Stomach (tissue), 19 donors: ENCODE measurements at places on chromosomes 2 and 18. TPM values are rescaled to one million over a fixed set of nuclear protein-coding genes. Genes with fewer than 3 reads are reported as not detected.

- no peak overlapping the region for H3K27ac ChIP-seq
- H3K27me3 ChIP-seq: no peaks in the 10 kb centered on the region
- peaks cover 32% of the 10 kb centered on the region for H3K4me1 ChIP-seq
- no peak overlapping the region for H3K4me3 ChIP-seq
These were observed 120.4 kb downstream of the ZNF516 start for GRCh38 chr18:76374330-76375281.

DNA sequence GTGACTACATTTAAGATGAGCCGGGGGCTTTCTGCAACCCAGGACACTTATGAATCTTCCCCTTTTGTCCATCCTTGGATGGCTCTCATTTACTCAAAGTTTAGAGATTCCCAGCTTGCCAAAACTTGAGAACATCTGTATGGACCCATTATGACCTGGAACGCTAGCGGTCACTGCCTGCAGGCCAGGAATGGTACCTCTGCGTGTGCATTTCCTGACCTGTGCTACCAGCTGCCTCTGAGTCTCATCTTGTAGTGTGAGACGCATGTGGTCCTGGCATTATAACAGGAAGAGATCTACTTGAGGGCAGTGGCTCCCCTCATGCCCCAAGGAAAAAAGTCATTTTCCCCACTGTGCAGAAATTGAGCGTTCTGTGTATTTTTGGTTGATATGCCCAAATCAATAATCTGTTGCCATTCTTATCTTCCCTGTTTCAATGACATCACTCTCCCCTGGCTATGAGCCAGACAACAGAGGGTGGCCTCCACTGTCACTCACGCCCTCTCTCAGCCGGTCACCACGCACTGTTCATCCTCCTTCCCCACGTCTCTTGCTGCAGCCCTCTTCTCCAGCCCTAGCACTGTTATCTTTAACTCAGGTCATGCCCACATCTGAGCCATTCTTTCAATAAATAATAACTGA lies 28.5 kb upstream of the NPAS2 start:
- no peaks in the 10 kb centered on the region for H3K36me3 ChIP-seq
- no peaks in the 10 kb centered on the region for H3K27me3 ChIP-seq
- no peaks in the 10 kb centered on the region for H3K4me1 ChIP-seq

Gene HOXD3
- total RNA-seq: not detected

GRCh38 chr2:237873421-237873831 lies 14.0 kb downstream of the RAMP1 start:
- no peaks in the 10 kb centered on the region for H3K36me3 ChIP-seq
- peaks cover 57% of the 10 kb centered on the region for H3K4me1 ChIP-seq
- H3K27me3 ChIP-seq: no peaks in the 10 kb centered on the region
- DNase-seq: no peak
- no peak overlapping the region for H3K4me3 ChIP-seq

GRCh38 chr2:68362069-68362468 lies 3.0 kb upstream of the PLEK start:
- peak overlapping the region; percentile 10 for H3K27ac ChIP-seq
- no peaks in the 10 kb centered on the region for H3K27me3 ChIP-seq
- DNase-seq: peak; percentile 83
- H3K4me3 ChIP-seq: no peak overlapping the region
- H3K4me1 ChIP-seq: peaks cover 4% of the 10 kb centered on the region

DNA sequence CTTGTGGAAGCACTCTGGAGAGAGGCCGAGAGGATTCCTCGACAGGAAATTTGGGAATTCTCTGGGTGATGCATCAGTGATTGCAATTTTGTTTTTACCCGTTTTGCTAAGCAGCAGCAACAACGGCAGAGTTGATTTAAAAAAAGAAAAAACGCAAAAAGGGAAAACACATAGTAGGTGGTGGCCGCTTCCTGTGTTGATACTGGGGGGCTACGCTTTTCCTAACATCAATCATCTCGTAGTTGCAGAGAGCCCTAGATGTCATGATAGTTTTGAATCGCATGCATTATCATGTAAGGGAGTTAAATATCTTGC lies 271 bp upstream of the RBM43 start:
- H3K27me3 ChIP-seq: no peaks in the 10 kb centered on the region
- H3K4me1 ChIP-seq: peaks cover 45% of the 10 kb centered on the region
- H3K36me3 ChIP-seq: no peaks in the 10 kb centered on the region
- peak overlapping the region; percentile 82 for H3K4me3 ChIP-seq

Gene GALNT5
- 27.5 TPM for total RNA-seq

DNA sequence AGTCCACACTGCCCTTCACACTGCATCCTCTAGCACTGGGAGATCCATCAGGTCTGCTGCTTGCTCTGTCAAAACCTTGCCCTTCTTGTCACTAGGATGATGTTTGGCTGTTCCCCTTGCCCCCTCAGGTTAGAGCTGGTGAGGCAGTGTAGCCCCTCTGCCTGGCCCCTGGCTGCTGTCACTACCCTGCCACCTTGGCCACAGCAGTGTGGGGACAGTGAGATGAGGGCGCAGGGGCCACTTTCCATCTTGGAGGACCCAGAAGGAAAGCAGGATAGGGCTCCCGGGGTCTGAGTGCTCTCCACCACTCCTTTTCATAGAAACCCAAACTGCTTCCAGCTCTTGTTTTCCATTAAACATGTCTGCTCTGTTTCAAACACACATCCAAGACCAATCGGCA lies 19.9 kb downstream of the THSD7B start:
- no peak overlapping the region for H3K27ac ChIP-seq
- no peak overlapping the region for H3K4me3 ChIP-seq

DNA sequence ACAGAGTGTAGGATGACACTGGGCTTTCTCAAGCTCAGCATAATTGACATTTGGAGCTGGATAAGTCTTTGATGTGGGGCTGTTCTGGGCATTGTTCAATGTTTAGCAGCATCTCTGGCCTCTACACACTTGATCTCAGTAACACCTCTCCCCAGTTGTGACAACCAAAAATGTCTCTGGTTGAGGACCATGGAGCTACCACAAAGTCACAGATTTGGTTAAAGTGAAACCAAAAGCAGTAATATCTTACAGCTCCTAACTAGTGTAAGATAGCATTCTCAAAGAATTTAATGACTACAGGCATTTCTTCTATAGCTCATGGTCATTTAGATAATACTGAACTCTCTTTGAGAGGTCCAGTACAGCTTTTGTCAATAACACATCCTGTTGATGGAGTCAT lies 23.4 kb upstream of the PAX3 start:
- peaks cover 23% of the 10 kb centered on the region for H3K4me1 ChIP-seq
- no peak overlapping the region for H3K27ac ChIP-seq
- H3K36me3 ChIP-seq: no peaks in the 10 kb centered on the region
- DNase-seq: no peak

DNA sequence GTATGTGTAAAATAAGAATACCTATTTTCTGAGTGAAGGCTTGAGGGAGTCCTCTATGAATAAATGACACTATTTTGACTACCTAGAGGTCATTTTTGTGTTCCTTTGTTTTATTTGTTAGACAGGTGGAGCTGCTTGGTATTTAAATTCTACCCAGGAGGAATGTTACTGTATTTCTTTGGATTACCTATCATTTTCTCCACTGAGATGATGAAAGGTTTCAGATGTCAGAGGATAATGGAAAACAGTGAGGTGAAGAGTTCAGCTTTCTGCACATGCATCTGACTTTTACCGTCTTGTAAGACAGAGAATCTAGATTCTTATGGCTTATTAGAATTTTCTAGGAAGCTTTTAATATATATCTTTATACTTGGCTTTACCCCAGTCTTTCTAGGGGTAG lies 689.8 kb upstream of the NXPH2 start:
- no peaks in the 10 kb centered on the region for H3K36me3 ChIP-seq
- H3K27me3 ChIP-seq: no peaks in the 10 kb centered on the region
- H3K27ac ChIP-seq: no peak overlapping the region
- no peak for DNase-seq
- no peaks in the 10 kb centered on the region for H3K4me1 ChIP-seq

DNA sequence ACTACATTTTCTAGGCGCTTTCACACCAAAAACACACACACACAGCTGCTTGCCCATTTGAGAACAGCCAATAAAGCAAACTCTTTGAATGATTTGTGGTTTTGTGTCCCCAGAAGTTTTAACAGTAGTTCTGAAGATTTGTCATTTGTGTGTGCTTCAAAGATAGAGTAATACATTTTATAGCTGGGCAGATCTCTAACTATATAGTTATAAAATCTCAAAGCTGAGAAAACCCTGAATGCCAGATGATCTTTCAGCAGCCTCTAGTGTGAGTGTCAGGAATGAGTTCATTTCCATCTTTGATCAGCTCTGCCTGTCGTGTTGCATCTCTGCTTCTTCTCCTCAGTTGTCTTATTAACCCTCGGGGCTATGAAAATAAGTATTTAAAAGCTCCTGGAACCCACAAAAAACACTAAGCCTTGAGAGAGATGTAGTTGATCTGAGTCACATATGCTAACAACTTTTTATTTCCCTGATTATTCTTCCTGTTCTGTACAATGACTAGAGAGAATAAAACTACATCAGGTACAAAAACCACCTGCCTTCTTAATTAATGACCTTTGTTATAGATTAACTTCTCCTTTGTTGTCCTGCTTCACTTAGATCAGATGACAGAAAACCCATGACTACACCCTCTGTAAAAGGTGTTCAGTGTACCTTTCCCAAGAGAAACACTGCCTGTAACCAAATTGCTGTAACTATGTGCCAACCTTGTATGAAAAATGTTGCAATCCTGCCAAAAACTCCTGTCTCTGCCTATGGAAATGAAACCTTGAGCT lies 30.0 kb upstream of the SLC3A1 start:
- no peak overlapping the region for H3K4me3 ChIP-seq
- DNase-seq: peak; percentile 79
- no peaks in the 10 kb centered on the region for H3K27me3 ChIP-seq
- H3K36me3 ChIP-seq: no peaks in the 10 kb centered on the region
- H3K4me1 ChIP-seq: peaks cover 4% of the 10 kb centered on the region

GRCh38 chr2:195612611-195613495 lies 44.2 kb upstream of the SLC39A10 start:
- H3K27ac ChIP-seq: no peak overlapping the region
- no peaks in the 10 kb centered on the region for H3K36me3 ChIP-seq
- H3K27me3 ChIP-seq: no peaks in the 10 kb centered on the region
- no peak for DNase-seq
- peaks cover 10% of the 10 kb centered on the region for H3K4me1 ChIP-seq

Gene MZT2B
- total RNA-seq: 87.5 TPM

- no peaks in the 10 kb centered on the region for H3K36me3 ChIP-seq
- H3K4me1 ChIP-seq: peaks cover 85% of the 10 kb centered on the region
- H3K27ac ChIP-seq: no peak overlapping the region
- peak overlapping the region; percentile 14 for H3K4me3 ChIP-seq
- peaks cover 100% of the 10 kb centered on the region for H3K27me3 ChIP-seq
These were observed 4.8 kb downstream of the OTX1 start for GRCh38 chr2:63055226-63056106.

Gene ARL5A
- total RNA-seq: 99.1 TPM

Gene OR6B2
- total RNA-seq: not detected

Gene TMEM178A
- 1.2 TPM for total RNA-seq

- H3K4me1 ChIP-seq: no peaks in the 10 kb centered on the region
- no peak overlapping the region for H3K27ac ChIP-seq
- H3K27me3 ChIP-seq: no peaks in the 10 kb centered on the region
These were observed 14.6 kb downstream of the THNSL2 start for GRCh38 chr2:88184762-88185161.

DNA sequence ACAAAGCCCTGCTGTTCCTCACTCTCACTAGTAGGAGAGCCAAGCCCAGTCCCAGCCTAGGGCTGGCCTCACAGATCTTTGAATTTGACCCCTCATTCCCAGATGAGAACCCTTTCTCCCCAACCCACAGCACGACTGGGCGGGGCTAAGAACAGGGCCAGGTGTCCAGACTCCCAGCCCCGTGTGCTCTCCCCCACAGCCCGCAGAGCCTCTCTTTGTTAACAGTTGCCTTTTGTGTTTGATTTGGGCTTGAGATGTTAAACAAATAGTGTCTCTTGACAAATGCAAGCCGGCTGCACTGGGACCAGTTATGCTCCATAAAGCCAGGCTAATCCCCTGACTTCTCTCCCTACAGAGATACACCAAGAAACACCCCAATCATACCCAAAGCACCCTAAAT lies 4.7 kb upstream of the KCNK3 start:
- H3K27me3 ChIP-seq: peaks cover 11% of the 10 kb centered on the region
- peak; percentile 48 for DNase-seq
- H3K4me1 ChIP-seq: peaks cover 14% of the 10 kb centered on the region

- H3K27ac ChIP-seq: no peak overlapping the region
- H3K4me1 ChIP-seq: no peaks in the 10 kb centered on the region
- no peaks in the 10 kb centered on the region for H3K36me3 ChIP-seq
- no peak overlapping the region for H3K4me3 ChIP-seq
These were observed 53.3 kb upstream of the SLC5A7 start for GRCh38 chr2:107932979-107933378.

GRCh38 chr2:168749297-168749696 lies 53.1 kb upstream of the NOSTRIN start:
- no peak for DNase-seq
- H3K36me3 ChIP-seq: peaks cover 1% of the 10 kb centered on the region
- H3K27ac ChIP-seq: no peak overlapping the region
- no peaks in the 10 kb centered on the region for H3K27me3 ChIP-seq

Gene IL36RN
- not detected for total RNA-seq

Gene PLB1
- total RNA-seq: 18.8 TPM

Gene PKDCC
- total RNA-seq: 79.9 TPM

DNA sequence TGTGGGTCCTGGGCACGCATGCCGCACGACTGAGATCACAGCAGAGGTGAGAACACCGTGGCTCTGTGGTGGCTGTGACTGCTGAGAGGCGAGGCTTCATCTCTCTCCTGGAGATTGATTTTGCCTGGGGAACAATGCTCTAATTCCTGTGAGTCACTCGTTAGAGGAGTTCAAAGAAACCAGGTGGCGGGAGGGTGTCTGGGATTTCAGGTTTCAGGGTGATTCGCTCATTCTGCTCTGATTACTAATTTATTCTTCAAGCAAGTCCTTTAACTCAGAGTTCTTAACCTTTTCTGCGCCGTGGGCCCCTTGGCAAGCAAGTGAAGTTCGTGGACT lies 56.3 kb downstream of the GLI2 start:
- no peak for DNase-seq
- H3K27me3 ChIP-seq: no peaks in the 10 kb centered on the region
- H3K4me1 ChIP-seq: peaks cover 17% of the 10 kb centered on the region
- H3K36me3 ChIP-seq: no peaks in the 10 kb centered on the region

GRCh38 chr2:235567842-235568241 lies 74.0 kb downstream of the AGAP1 start:
- no peak for DNase-seq
- no peak overlapping the region for H3K4me3 ChIP-seq
- H3K4me1 ChIP-seq: peaks cover 23% of the 10 kb centered on the region
- no peak overlapping the region for H3K27ac ChIP-seq
- H3K36me3 ChIP-seq: peaks cover 8% of the 10 kb centered on the region

Gene EGR4
- not detected for total RNA-seq
